ENCODE measurements at places on chromosomes 16 and 17.
A peak's percentile ranks its signal among the peaks of the same experiment; 100 is the strongest.

DNA sequence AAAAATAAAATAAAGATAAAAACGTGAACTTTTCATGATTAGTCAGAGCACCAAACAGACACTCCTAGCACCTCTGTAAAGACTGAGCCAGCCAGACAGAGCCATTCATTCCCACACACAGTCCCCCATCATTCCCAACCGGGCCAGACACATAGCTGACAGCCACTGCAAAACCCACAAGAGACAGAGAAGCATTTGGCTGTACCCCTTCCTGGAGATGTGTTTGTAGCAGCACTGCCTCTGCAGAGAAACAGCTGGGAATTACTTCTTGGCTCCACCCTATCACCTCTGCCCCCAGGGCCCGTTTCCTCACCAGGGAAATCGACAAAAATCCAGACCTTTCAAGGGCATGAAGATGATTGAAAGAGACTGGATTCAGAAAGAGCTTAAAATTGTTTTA is 46.4 kb downstream of the MYH11 start:
- peak; percentile 58 for DNase-seq

- no peak for DNase-seq
These were observed 95.0 kb downstream of the ADCY9 start for GRCh38 chr16:4021070-4021779.

DNA sequence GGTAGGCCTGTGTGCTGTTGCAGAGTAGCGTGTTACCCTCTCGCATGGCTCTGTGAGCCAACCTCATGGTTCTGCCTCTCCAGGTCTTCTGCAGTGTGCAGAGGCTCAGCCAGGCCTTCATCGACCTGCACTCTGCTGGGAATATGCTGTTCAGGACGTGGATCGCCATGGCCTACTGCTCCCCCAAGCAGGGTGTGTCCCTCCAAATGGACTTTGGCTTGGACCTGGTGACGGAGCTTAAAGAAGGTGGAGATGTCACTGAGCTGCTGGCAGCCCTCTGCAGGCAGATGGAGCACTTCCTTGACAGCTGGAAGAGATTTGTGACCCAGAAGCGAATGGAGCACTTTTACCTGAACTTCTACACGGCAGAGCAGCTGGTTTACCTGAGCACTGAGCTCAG is 75.8 kb upstream of the ENDOV start:
- no peak for DNase-seq

GRCh38 chr16:60815865-60816264 is 1220.4 kb downstream of the CDH8 start:
- DNase-seq: peak; percentile 27

DNA sequence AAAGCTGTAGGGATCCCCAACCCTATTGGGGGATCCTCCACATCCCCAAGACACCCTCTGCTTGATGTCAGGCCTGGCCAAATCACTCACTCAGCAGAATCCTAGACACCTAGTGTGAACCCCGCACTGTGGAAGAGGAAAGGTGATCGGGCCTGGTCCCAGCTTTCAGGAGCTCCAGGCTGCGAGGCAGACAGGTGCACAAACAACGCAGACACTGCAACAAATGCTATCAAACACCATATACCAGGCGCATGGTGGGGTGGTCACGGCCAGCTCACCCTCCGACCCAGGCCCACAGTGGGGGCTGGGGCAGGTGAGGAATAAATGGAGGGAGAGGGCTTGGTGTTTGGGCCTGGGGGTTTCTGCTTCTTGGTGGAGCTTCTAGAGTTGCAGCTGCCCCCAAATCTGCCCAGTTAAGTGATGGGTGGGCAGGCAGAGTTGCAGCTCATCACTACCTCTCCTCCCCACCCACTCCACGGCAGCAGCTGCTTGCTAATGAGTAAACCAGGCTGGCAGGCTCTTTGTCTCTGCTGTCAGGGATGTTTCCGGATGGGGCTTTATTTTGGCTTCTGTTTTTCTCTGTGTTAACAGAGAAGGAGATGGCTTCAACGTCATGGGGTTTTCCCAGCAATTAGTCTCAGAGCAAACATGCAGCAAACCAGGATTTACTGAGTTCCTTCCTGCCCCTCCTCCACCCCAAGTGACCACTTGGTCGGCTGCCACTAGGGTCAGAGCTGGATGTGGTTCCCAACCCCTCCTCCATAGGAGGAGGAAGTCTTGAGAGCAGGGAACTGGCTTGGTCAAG is 46.6 kb downstream of the PECAM1 start:
- peak; percentile 69 for DNase-seq

DNA sequence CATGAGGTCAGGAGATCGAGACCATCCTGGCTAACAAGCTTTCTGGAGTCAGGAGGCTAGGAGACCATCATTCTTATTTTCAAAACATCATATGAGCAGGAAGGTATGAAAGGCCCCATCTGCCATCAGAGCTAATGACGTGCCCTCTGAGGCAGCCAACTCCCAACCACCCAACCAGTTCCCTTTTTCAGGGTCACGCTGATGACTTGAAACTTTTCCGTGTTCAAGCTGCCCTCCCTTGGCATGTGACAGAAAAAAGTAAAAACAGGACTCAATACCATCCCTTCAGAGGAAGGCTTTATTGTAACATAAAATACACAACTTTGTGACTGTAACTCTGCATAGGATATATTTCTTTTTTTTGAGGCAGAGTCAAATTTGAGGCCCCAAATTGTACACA is 4.6 kb upstream of the GHDC start:
- no peak for DNase-seq

DNA sequence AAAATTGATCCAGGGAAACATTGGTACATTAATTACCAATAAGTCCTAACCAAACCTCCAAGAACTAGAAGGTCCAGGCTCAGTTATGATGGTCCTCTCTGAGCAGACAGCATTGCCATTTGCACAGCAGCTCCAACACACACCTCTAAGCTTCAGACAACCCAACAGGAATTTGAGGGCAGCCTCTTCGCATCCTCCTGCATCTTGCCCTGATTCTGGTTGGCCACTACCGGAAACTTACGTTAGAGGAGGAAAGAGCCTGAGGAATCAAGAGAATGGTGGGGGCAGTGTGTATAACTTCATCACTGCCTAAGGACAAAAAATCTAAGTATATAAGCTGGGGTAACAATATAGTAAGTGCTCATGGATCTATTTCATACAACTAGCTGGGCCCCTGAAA is 15.7 kb downstream of the FAM117A start:
- DNase-seq: no peak

DNA sequence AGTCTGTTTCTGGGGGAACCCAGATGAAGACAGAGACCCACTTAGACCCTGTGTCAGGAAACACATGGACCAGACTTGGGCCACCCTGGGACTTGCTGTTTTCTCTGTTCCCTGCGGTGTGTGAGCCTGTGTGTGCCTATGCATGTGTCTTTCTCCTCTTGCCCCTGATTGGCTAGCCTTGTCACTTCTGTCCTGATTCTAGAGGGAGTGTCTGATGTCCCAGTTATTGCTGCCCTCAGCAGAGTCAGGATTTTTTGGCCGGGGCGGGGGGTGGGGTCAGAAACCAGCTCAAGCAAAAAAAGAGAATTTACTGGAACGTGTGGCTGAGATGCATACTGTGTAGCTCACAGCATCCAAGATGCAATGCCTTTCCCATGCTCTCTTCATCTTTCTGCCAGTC is 30.5 kb downstream of the PLCG2 start:
- no peak for DNase-seq

DNA sequence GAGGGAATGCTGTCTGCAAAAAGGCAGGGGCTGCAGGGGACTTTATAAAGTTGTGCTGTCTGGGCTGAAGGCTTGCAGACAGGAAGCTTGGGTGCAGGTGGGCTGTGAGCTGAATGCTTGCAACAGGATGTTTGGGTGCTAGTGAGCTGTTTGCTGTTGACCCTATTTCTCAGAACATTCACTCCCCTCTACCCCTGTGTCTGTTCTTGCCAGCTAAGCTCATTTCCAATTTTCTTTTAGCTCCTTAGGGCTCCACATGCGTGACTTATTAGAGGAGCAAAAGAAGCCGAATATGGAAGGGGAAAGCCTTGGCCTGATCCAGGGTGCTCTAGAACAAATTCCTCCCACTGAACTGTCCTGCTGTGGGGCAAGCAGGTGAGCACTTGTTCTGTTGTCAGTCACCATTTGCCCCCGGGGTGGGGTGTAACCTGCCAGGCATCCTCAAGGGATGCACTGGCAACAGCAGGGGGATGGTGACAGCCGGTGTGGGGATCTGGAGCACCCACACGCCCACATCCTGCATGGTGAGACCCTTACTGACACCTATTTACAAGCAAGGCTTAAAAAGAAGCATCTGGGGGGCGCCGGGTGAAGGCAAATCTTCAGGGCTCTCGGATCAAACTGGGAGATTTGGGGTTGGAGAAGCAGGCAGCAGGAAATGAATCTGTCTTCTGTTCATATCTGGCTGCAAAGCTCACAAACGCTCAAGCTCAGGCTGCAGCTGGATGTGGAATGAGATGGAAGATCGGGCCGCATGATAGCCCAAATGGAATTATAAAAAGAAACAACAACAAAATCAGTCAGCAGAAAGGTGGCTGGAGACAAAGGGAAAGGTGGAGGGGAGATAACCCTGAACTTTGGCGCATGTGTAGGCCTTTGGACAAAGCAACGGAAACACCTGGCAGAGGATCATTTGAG is 21.1 kb upstream of the NUP93 start:
- no peak for DNase-seq

DNA sequence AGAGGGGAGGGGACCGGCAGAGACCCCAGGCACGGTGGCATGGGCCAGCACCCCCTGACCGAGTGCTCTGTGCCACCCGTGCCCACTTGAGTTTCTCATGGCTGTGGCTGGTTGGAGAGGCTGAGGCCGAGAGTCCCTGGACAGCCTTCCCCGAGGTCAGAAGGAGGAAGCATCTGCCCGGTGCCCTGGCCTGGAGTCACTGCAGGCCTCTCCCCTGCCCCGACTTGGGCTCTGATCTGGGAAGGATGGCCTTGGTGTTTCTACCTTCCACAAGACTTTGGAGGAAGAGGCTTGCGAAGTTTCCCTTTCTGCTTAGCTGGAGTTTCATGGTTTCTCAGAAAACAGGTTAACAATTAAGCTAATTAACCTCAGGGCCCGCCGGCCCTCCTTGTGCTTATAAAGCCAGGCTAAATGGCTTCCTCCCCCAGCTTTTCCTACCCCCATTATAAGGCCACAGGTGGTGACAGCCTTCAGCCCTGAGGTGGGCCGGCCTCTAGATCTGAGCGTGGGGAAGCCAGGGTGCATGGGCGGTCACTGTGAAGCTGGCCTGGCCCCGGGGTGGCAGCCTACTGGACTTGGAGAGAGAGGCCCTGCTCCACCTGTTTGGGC is 17.3 kb downstream of the LLGL2 start:
- no peak for DNase-seq

- DNase-seq: no peak
These were observed 163.7 kb downstream of the WSCD1 start for GRCh38 chr17:6233856-6234255.

- DNase-seq: no peak
These were observed 3.4 kb upstream of the DPEP1 start for GRCh38 chr16:89610108-89610453.

DNA sequence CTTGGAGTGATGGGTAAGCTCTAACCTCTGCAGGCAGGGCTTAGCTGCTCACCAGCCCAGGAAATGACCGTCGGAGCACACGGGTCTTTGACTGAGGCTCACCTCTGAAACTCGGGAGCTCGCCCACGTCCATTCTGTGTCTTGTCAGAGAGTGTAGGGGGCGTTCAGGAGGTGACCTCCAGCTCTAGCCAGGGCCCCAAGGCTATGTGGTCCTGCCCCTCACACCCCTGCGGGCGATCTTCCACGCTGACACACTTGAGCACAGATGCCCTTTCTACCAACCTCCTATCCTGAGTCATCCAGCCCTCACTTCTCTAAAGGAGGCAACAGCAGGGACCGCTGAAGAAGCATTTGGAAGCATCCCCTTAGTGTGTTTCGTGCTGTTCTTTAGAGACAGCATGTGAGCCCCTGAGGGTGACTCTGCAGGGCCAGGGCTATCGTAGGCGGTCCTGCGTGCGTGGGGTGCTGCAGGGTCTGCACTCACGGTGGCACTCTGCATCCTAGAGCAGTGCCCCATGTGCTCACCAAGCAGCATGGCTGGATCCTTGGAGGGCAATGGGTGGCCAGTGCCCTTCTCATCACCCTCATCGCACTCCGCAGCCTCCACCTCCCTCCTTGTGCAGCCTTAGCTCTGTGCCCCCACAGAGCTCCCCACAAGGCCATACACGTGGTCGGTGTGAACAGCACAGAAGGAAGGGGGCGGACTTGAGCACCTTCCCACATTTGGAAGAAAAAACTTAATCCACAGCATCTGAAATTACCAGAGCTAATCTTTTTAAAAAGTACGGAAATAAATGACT is 33.8 kb downstream of the SLC47A1 start:
- no peak for DNase-seq

GRCh38 chr16:9097266-9098219 is 6.1 kb downstream of the HAPSTR1 start:
- no peak for DNase-seq

GRCh38 chr16:3485821-3486505 is 9.3 kb downstream of the C16orf90 start:
- no peak for DNase-seq

- DNase-seq: no peak
These were observed 13.5 kb downstream of the ITGB4 start for GRCh38 chr17:75734674-75735294.

DNA sequence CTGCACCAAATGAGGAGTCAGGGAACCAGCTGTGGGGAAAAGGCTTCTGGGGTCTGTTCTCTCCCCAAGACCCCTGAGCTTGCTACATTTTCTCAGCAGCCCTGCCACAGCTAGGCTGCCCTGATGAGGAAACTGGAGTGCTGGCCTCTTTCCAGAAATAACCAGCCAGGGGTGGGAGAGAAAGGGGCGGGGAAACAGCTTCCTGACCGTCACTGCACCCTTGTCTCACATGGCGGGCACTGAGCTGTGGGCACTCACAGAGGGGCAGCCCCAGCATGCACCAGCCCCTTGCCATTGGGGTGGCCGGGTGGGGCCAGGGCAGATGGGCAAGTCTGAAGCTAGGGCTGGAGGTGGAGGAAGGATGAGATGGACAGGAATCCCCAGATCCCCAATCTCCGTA is 2.9 kb downstream of the SRL start:
- no peak for DNase-seq

GRCh38 chr16:80065541-80065940 is 465.0 kb upstream of the MAF start:
- no peak for DNase-seq

- no peak for DNase-seq
These were observed 15.2 kb downstream of the CDH5 start for GRCh38 chr16:66381585-66382170.

DNA sequence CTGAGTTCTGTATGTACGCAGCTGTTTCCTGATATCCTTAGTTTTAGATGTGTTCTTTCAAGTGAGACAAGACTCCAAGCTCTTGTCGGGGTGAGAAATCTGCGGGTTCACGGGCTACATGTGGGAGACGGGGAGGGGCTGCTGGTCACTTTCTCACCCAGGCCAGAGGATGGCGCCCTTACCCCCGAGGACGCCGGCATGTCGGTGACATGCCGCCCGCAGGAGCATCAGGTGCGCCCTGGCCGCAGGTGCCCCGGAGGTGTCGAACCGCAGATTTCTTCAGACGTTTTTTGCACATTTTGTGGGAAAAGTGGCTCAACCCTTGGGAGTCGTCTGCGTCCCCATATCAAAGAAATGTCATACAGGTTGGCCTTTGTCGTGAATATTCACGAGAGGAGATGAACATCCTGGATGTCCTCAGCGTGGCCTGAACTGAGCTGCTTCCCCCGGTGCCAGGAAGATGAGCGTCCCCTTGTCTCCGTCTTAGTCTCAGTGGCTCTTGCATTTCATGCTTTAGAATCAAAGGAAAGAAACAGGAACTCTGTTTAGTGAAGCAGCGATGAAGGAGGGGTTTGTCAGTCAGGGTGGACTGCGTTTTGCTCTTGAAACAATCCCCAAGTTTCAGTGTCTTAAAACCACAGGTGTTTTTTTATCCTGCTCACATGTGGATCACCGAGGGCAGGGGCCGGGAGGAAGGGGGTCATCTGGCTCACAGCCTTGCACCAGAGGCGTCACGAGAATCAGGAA is 75.4 kb upstream of the ZNF750 start:
- DNase-seq: no peak

All from AG10803 (cell line).